ENCODE measurements at places on chromosomes 12 and 14.

DNA sequence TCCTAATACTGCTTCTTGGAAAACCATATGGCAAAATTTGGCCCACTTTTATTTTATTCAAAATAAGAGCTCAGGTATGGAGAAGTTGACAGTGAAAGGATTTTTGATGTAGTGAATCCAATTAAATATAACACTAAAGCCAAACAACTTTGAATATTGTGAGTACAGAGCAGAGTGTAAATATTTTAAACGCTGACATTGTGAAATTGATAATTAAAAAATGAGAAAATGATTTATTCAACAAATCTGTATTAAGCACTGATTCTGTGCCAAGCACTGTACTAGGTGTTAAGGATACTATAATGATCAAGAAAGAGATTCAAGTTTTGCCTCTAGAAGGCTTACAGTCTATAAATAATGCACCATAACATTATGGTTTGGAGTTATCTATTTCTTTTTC is 50.5 kb downstream of the ATL1 start:
- no peak for DNase-seq

- no peak for DNase-seq
Measured at GRCh38 chr12:843609-844008, 91.2 kb downstream of the WNK1 start.

DNA sequence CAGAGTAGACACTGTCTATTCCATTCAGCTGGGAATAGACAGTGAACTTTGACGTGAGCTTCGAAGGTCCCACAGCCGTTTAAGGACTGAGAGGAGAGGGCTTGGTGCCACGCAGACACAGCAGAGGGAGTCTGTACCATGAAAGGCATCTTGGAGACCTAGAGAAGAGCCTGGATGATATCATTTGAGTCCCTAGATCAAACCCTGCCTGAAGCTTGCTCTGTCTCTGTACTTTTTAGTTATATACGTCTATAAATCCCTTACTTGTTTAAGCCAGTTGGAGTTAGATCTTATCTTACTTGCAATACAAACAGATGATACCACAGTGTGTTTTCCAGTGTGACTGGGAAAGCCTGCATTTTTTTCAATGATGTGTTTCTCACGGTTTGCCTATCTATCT is 128.9 kb upstream of the RTL1 start:
- DNase-seq = no peak

- no peak for DNase-seq
Measured at GRCh38 chr12:99232324-99232723, 415.2 kb upstream of the GARIN6 start.

DNA sequence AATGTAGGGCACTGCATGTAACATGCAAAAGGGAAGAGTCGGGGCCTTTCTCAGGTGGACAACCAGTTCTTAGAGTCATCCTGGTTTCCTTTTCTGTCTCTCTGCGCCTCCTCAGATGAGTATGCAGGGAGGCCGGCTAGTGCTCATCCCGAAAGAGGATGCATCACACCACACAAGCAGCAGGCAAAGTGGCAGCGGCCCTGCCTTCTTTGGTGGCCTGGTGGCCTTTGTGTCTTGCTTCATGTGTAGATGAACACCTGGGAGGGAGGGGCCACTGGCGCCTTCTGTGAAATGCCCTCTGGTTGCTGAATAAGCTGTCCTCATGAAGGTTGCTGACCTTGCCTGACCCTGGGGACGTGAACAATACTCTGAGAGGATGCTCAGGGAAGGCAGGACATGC is 18.0 kb downstream of the SLC24A4 start:
- no peak for DNase-seq

DNA sequence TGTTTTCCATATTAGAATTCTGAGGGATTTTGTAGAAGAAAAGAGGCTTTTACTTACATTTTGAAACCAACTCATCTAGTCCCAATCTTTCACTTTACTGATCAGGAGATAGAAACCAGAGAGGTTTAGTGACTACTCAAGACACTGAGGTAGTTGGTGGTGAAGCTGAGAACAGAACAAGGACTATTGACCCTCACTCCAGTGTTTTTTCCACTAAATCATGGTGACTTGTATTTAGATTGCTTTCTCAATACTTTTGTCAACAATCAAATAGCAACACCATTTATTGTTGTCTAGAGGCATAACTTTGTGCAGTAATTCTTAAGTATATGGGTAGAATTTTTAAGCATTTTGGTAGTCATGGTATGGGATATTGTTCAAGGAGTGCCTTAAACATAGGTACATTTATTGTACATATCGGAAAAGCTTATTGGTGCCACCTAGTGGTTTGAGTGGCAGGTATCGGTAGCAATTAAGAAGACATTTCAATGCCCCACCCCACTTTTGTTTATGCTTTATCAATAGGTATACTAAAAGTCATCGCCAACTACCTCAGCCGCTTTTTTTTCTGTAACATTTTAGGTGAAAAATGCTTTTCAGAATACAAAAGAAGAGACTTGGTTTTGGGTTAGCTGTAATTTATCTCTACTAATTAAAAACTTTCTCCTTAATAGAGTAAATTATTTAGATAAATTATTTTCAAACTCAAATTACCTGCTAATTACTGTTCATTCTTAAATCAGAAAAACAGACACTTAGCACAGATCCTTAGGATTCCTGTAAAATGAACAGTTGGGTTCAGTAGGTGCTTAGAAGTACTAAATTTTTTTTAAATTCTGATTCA is 47.3 kb upstream of the PAWR start:
- no peak for DNase-seq

- no peak for DNase-seq
Measured at GRCh38 chr14:52377940-52378339, 63.8 kb downstream of the PTGER2 start.

DNA sequence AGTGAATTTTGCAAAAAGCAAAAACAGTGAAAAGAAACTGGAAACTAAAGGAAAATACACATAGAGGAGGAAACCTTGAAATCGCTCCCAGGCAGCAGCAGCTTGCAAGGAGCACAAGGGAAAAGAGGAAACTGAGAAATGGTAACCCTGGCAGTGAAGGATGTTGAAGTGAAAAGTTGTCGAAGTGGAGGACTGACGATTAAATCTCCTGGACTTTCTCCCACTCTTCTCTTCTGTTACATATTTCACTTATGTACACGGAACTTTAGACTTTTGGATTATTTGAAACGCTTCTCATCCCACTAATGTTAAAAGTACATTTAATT is 388.8 kb upstream of the USP15 start:
- DNase-seq = no peak

GRCh38 chr14:47919997-47920396 is 244.6 kb upstream of the MDGA2 start:
- no peak for DNase-seq

GRCh38 chr14:76256545-76256944 is 104.8 kb downstream of the GPATCH2L start:
- DNase-seq = no peak

- DNase-seq = no peak
Measured at GRCh38 chr14:38021861-38022260, 185.8 kb upstream of the SSTR1 start.

Data from stimulated activated CD4-positive, alpha-beta T cell treated with anti-CD3 and anti-CD28 coated beads, Interleukin-1b, Interleukin-23, amount 100 ng/mL, for 24 hours (primary cell).